Dorsolateral prefrontal cortex (tissue), 122 donors: ENCODE measurements at places on chromosomes 7 and 10. TPM values are rescaled to one million over a fixed set of nuclear protein-coding genes. Genes with fewer than 3 reads are reported as not detected.

DNA sequence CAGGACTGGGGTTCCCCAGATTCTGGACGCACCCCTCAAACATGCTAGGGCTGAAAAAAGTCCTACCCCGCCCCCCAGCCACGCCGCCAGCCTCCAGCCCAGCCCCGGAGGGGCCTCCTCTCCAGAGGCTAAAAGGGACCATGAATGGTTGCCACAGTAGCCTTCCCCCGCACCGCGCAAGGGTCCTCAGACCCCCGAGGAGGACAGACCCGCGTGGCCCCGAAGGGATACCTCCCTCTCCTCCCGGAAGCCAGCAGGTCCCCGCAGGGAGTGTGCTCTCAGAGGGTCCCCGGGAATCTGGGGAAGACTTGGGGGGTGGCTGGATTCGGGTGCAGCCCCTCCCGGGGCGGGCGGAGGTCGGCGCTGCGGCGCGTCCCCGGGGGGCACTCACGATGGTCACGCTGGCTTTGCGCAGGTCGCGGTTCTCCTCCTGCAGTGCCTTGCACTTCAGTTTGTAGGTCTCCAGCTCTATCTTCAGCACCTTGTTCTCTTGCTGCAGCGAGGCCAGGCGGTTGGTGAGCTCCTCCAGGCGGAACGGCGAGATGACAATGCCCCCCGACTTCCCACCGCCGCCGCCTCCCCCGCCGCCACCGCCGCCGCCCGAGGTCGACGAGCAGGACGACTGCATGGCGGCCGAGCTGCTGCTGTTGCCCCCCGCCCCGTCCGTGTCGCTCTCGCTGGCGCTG, 482 bp downstream of the CCDC6 start:
- DNase-seq: no peak

GRCh38 chr10:4691301-4691700, 134.7 kb upstream of the AKR1E2 start:
- DNase-seq: no peak

- DNase-seq: no peak
Measured at GRCh38 chr10:19017116-19017890, 31.3 kb upstream of the MALRD1 start.

DNA sequence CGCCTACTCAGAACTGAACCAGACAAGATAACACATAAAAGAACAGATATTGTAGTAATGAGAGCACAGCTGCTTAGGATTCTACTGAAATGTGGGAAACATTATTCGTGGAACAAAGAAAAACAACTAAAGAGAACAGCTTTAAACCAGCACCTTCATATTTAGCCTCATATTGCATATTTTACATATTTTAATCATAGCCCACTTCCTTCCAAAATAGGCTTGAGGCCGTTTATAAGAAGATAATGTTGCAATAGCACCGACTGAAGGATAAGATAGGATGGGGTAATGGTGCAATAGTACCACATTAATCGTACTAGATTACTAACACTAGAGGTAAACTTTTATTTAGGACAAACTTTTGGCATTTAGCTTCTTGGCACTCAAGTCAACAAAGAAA, 71.3 kb downstream of the KCND2 start:
- no peak for DNase-seq

- no peak for DNase-seq
Measured at GRCh38 chr10:21372651-21373410, 152.7 kb downstream of the SKIDA1 start.

- DNase-seq: no peak
Measured at GRCh38 chr10:71268247-71268691, 50.8 kb upstream of the SLC29A3 start.

DNA sequence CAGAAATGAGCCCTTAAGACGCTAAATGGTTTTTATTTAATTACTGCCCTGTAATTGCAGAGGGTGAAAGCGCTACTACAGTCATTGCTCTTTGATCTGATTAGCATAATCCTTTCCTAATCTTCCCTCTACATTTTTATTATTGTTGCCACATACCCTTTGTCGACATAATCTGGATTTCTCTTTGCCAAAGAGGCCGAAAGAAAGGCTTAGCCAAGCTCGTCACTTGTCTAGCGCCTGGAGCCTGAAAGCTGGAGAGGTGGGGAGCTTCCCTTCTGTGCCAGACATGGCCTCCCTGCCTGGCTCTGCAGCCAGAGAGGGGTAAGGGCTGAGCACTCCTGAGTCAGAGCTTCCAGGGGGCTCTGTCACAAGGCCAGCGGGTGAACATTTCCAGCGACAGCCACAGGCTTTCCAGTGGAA, 145.9 kb downstream of the PRKAG2 start:
- no peak for DNase-seq

- no peak for DNase-seq
Measured at GRCh38 chr10:7519351-7519750, 108.5 kb upstream of the SFMBT2 start.

GRCh38 chr7:32158751-32159745, 88.8 kb upstream of the PDE1C start:
- no peak for DNase-seq

Gene CALCR
- total RNA-seq: not detected

GRCh38 chr7:9453521-9453920, 1020.1 kb downstream of the NXPH1 start:
- DNase-seq: no peak

- DNase-seq: no peak
Measured at GRCh38 chr7:134452991-134453473, 5.9 kb downstream of the AKR1B1 start.

Gene NPSR1
- 0.57 TPM for total RNA-seq

DNA sequence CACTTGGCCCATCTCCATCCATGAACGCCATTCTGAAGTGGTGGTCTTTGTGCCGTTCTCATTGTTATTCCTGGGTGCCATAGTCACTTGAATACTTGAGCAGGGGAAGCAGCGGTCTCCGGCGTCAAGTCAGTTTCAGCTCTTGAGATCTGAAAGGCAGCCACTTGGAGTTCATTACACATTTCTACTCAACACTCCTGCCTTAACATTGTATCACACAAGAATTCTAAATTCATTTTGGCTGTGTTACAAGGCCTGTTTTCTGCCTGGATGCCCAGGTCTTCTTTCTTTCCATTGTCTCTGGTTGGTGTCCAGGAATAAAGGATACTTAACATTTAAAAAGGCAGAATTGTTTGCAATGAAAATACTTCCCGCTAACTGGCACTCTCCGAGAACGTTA, 69.0 kb upstream of the RAB11FIP2 start:
- no peak for DNase-seq

Gene RBP3
- total RNA-seq: not detected

- no peak for DNase-seq
Measured at GRCh38 chr7:91043186-91043585, 221.0 kb upstream of the FZD1 start.

DNA sequence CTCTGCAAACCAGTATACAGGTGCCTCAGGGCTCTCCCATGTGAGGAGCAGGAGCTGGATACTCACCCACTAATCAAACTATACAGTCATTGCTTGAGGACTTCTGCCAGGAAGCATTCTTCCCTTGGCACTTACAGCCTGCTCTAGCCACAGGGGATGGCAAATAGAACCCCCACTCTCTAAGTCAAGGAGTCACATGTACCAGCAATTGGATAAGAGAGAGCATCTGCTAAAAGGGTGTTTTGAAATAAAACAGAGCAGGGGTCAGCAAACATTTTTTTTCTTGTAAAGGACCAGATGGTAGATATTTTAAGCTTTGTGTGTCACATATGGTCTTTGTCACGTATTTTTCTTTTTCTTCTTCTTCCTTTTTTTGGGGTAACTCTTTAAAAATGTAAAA, 865.2 kb upstream of the GHITM start:
- no peak for DNase-seq

- no peak for DNase-seq
Measured at GRCh38 chr10:1366811-1367425, 310.7 kb downstream of the WDR37 start.

Gene PAPSS2
- total RNA-seq: 8.3 TPM

- DNase-seq: no peak
Measured at GRCh38 chr7:27963056-27963455, 217.5 kb downstream of the JAZF1 start.

Gene KCP
- 0.74 TPM for total RNA-seq

GRCh38 chr7:142722248-142722794, 27.0 kb upstream of the PRSS1 start:
- DNase-seq: no peak

Gene DNAJB12
- 37.1 TPM for total RNA-seq

- no peak for DNase-seq
Measured at GRCh38 chr10:22314852-22315251, 1.3 kb upstream of the COMMD3 start.
